ENCODE measurements at places on chromosomes 6 and 20.

GRCh38 chr20:18722371-18722770, 91.2 kb upstream of the SCP2D1 start:
- no peak for DNase-seq

DNA sequence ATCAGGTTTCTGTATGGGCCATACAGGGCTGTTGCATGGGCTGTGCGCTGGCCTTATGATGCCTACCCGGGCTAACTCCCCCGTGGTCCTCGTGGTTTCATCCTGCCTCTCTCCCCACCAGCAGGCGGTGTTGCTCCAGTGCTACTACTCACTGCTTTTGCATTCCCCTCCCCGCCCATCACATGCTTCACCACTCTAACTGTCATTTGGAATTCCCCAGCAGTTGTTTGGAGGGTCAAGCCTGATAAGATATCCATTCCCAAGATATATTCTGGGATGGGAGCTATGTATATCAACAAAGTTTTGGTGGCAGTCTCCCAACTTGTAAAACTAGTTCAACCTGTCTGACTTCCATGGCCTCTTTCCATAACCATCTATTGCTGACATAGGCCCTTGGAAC, 233.2 kb upstream of the SOX4 start:
- DNase-seq = no peak

DNA sequence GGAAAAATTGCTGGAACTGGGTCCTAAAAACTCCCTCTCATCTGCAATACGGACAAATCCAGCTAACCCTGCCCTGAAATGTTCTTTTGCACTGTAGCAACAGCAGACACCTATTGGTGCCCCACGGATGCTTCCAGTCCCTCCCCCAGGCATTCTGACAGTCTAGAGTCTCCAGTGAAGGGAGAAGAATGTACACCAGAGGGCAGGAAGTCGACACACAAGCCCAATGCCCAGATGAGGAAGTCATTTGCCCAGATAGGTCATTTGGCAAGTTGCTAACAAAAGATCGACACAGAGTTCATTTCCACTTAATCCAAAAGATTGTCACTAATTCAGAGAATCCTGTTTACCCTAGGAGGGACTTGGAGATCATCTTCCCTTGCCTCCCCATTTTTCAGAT, 293.0 kb upstream of the PRDM1 start:
- DNase-seq = no peak

GRCh38 chr6:145699462-145699861, 35.9 kb downstream of the EPM2A start:
- DNase-seq = no peak

DNA sequence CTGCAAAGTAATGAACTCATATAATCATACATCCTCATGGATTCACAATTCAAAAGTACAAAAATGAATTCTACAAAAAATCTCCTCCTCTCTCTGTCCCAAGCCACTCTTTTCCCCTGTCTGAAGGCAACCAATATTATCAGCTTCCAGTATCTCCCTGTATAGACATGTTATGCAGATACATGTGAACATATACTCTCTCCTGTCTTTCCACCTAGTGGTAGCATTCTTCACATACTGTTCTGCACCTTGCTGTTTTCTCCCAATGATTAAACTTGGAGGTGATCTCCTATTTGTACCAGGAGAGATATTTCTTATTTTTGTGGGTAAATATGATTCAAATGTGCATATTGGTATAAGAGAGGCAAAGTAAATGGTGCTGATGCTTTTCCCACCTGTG, 416.4 kb downstream of the EPM2A start:
- DNase-seq = no peak
